ENCODE measurements at places on chromosomes 7 and 10. TPM values are rescaled to one million over a fixed set of nuclear protein-coding genes. Genes with fewer than 3 reads are reported as not detected.

Gene SRRT
- 182 TPM for total RNA-seq

Gene KNDC1
- 10.8 TPM for total RNA-seq

Gene ITGA8
- total RNA-seq = 10.3 TPM

Gene SPDYE16
- 0.51 TPM for total RNA-seq

Gene AGAP4
- 44.3 TPM for total RNA-seq

Gene ADAM12
- total RNA-seq = 0.14 TPM

DNA sequence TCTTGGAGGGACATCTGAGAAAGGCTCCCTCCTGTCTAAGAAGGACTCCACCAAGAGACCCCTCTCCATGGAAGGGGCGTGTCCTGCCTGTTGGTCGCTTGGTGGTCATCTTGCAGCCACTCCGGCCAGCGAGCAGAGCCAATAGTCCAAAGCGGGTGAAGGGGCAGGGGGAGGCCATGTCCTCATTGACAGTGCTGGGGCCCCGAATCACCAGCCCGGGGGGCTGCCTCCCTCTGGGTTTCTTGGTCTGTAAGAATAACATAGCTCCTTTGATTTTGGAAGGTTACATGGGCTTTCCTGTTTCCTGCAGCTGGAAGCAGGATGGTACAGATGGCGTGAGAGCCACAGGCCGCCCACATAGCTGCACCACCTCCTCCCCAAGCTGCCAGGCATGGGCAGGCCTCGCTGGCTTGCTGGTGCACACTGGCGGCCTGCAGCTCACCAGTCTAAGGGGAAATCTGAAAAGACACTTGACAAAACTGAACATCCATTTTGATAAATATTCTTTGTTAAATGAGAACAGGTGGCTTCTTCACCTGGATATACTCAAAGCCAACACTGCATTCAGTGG, 105.8 kb downstream of the ARHGAP22 start:
- DNase-seq = no peak

GRCh38 chr7:100472121-100472851, 6.7 kb downstream of the TSC22D4 start:
- DNase-seq = no peak

DNA sequence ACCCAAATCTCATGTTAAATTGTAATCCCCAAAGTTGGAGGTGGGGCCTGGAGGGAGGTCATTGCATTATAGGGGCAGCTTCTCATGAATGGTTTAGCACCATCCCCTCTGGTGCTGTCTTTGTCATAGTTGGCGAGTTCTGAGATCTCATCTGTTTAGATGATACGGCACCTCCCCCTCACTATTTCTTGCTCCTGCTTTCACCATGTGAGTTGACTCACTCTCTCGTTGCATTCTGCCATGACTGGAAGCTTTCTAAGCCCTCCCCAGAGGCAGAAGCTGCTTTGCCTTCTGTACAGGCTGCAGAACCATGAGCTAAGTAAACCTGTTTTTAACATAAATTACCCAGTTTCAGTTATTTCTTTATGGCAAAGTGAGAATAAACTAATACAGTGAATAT, 18.9 kb upstream of the ZNF138 start:
- no peak for DNase-seq

GRCh38 chr7:112504093-112504695, 23.4 kb downstream of the LSMEM1 start:
- DNase-seq = no peak

GRCh38 chr7:94421681-94422080, 27.0 kb downstream of the COL1A2 start:
- no peak for DNase-seq

GRCh38 chr10:30542895-30543288, 86.7 kb downstream of the LYZL2 start:
- DNase-seq = no peak

DNA sequence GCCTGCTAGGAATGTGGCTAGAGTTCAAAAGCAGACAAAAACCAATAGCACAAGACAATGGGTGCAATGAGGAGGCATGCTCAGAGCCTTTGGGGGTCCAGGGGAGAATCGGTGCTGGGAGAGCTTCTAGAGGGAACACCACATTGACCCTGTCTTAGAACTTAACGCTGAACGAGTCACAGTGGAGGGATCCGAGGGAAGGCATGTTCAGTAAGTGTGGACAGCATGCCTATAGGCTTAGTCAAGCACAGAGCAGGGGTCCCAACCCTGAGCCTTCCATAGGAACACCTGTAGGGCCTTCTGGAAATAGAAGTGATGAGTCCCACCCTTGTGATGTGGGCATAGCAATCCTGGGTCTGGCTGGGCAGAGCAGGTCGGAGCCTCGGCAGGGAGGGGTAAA, 148.7 kb downstream of the PKD1L1 start:
- no peak for DNase-seq

- no peak for DNase-seq
Observed at GRCh38 chr10:69646185-69647060, 16.4 kb downstream of the FAM241B start.

DNA sequence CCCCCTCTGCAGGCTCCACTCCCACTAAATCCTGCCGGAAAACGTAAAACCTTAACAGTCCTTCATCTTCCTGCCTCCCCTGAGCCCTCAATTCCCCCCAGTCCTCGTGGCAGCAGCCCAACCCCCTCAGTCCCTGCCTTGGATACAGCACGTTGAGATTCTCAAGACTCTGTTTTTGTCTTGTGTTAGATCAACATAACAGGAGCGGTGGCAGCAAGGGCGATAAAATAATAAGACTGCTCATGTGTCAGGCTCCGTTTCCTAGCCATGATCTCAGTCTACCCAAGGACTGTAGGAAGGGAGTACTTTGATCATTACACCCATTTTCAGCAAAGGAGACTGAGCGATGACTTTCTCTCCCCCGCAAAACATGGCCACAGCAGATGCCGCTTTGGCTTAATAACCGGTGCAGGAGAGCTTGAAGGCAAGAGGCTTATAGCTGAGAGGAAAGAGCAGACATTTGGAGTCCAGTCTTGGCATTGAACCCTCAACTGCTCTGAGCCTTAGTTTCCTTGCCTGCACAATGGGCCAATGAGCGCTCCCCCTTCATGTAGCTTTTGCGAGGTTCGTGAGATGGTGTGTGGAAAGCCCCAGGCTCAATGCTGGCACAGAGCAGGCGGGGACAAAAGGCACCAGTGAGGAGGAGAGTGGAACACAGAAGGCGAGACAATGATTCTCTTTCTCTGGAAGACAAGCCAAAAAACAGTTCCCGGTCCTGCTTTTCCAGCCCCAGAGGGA, 42.1 kb upstream of the PCBD1 start:
- DNase-seq = no peak

DNA sequence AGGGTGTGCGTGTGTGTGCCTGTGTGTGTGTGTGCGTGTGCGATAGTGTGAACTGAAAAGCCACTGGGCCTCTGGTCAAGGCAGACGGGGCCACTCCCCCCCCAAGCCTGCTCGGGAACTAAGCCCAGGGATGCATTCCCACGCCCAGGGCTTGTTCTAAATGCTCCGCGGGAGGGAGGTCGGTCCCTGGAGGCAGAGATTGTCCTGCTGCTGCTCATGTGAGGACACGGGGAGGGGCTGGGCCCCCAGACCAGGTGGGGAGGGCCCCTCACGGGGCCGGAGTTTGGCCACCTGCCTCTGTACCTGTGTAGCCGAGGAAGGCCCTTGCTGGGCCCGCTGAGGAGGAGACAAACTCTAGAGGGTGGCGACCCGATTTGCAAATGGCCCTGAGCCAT, 93.9 kb downstream of the PDGFA start:
- DNase-seq = no peak

- DNase-seq = no peak
Observed at GRCh38 chr10:69465457-69466157, 14.3 kb downstream of the TSPAN15 start.

GRCh38 chr10:108375691-108376090, 1211.2 kb upstream of the SORCS1 start:
- DNase-seq = no peak

GRCh38 chr7:112866424-112866823, 76.2 kb upstream of the TMEM168 start:
- DNase-seq = no peak

DNA sequence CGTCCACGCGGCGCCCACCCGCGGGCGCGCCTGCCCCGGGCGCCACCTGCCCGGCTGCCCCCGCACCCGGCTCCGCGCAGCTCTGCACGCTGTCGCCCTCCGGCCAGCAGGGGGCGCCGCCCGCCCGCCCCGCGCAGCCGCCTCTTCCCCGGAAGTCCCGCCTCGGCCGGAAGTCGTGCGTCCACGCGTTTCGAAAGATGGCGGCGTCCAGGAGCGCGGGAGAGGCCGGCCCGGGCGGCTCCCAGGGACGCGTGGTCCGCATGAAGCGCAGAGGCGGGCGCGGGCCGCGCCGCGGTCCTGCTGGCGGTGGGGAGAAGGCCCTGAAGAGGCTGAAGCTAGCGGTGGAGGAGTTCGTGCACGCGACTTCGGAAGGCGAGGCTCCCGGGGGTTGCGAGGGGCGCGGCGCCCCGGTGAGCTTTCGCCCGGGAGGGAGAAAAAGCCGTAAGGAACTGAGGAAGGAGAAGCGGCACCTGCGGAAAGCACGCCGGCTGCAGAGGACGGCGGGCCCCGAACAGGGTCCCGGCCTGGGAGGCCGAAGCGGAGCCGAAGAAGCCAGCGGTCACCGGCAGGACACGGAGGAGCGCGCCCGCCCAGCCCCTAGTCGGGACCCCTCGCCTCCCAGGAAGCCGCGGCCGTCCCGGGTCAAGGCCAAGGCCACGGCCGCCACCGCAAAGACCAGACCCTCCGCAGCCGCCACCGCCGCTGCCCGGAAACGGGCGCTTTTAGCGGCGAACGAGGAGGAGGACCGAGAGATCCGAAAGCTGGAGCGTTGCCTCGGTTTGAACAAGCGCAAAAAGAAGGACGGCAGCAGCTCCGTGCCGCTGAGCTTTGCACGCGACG, at the start of gene NOM1:
NOM1 (plus strand) TSS at position 172 of the 840 bp plus-strand sequence; CDS start at position 198, 26 bp downstream.
- peak; percentile 75 for DNase-seq

- no peak for DNase-seq
Observed at GRCh38 chr10:75437693-75438092, 6.3 kb downstream of the LRMDA start.

Data from prostate gland (tissue), 2 donors.